Stomach (tissue), 19 donors: ENCODE measurements at places on chromosomes 6 and 20.

- DNase-seq: no peak
Observed at GRCh38 chr6:154996016-154996590, 988 bp downstream of the TIAM2 start.

DNA sequence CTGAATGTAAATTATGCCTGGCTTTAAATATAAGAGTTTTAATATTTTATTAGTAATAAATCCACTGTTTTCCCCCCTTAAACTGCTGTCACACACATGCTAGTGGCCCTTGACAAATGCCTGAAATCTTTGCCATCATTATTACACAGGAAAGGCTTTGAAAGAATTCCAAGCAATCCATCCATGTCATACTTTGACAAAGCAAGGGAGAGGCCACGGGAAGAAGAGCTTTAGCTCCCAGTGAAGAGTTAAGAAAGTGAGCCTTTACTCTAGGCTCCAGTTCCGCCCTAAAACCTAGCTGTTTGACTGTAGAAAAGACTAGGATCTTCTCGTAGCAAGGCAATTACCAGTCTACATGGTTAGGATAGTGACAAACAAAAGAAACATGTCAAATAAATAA, 147.9 kb downstream of the GMDS start:
- DNase-seq: no peak

- DNase-seq: peak; percentile 52
Observed at GRCh38 chr20:53839423-53840176, 230.8 kb downstream of the BCAS1 start.

GRCh38 chr6:56435754-56436153, 188.4 kb upstream of the COL21A1 start:
- DNase-seq: no peak

DNA sequence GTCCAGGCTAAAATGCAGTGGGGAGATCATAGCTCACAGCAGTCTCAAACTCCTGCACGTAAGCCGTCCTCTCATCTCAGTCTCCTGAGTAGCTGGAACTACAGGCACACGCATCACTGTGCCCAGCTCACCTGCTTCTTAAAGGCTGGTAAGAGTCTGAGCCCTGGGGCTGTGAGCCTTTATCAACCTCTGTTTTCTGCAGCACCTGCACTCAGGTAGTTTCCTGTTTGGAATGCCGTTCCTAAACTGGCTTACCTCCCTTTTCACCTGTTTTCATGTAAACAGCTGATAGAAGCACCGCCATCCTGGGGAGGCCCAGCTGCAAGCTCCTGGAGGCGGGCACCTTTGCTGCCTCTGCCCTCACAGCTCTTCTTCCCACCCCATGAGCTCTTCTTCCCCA, 45.4 kb downstream of the SLC24A3 start:
- no peak for DNase-seq

DNA sequence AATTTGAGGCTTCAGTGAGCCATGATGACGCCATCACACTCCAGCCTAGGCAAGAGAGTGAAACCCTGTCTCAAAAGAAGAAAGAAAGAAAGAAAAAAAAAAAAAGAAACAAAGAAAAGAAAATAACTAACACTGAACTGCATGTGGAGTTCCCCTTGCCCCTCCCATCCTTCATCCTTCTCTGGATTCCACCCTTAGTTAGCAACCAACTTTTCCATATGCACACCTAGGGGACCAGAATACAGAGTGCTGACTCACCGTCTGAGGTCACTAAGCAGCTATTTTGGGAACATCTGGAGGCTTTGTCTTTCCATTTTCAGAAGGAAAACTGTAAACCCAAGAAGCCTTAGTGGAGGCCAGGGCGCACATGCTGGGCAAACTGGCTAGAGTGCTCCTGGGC, 257.4 kb downstream of the MAFB start:
- DNase-seq: no peak

DNA sequence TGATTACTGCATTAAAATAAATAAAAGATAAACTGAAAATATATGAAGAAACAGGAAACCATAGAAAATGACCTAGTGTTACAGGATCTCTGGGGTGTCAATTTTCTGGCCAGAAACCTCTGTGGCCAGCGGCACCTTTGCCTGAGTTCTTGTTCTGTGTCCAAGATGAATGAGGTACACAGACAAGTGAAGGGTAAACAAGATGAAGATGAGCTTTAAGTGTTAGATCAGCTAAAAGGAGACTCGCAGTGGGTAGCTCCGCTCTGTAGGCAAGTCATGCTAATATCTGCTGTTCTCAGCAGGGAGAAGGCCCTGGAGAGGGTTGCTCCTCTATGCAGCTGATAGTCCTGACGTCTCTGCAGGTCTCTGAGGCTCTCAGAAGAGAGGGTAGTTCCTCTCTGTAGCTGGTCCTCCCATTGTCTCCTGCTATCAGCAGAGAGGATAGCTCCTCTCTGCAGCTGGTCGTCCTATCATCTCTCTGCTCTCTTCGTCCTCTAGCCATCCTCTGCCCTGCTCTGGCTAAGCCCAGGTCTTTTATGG, 35.9 kb upstream of the TBC1D22B start:
- DNase-seq: no peak

- no peak for DNase-seq
Observed at GRCh38 chr20:53402233-53403005, 191.2 kb downstream of the ZNF217 start.

- no peak for DNase-seq
Observed at GRCh38 chr6:155313602-155314091, 637 bp downstream of the TFB1M start.

- no peak for DNase-seq
Observed at GRCh38 chr6:89690944-89691324, 52.4 kb upstream of the LYRM2 start.

- DNase-seq: no peak
Observed at GRCh38 chr6:165922309-165922794, 245.3 kb downstream of the TBXT start.

GRCh38 chr20:17796091-17796563, 96.4 kb downstream of the BANF2 start:
- peak; percentile 56 for DNase-seq

- DNase-seq: no peak
Observed at GRCh38 chr20:16158090-16158975, 414.9 kb downstream of the KIF16B start.

DNA sequence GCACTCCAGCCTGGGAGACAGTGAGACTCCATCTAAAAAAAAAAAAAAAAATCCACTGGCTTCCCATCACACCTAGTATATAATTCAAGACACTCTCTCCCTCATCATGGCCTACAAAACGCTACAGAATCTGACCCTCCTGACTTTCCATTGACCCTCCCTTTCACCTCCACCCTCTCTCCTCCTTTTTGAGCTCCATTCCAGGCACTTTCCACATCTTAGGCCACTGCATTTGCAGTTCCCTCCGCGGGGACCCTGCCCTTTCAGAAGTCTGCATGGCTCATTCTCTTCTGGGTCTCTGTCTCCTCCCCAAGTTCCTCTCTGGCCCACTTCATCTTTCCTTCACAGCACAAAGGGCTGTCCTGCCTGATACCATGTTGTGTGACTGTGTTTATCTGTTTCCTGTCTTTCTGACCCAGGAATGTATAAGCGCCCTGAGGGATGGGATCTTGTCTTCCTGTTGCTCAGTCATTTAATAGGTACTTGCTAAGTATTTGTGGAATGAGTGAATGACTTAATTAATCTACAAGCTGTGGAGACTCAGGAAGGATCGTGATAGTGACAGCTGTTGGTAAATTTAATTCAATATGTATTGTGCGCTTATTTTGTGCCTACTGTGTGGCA, 35.2 kb downstream of the NCR2 start:
- DNase-seq: no peak

DNA sequence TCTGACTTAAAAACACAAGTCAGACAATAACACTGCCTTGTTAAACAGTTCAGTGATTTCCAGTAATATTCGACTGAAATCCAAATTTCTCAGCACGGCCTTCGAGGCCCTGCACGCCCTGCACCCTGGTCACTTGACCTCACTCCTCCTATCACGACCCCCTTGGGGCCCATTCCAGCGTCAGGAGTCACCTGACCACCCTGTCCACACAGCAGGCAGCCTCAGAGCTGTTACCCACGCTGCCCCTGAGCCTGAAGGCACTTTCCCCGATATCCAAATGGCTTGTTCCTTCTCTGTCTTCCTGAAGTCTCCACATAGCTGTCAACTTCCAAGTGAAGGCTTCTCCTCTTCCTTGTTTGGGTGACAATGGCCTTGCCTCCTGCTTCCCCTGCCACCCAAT, 33.1 kb upstream of the SMOC2 start:
- DNase-seq: no peak

DNA sequence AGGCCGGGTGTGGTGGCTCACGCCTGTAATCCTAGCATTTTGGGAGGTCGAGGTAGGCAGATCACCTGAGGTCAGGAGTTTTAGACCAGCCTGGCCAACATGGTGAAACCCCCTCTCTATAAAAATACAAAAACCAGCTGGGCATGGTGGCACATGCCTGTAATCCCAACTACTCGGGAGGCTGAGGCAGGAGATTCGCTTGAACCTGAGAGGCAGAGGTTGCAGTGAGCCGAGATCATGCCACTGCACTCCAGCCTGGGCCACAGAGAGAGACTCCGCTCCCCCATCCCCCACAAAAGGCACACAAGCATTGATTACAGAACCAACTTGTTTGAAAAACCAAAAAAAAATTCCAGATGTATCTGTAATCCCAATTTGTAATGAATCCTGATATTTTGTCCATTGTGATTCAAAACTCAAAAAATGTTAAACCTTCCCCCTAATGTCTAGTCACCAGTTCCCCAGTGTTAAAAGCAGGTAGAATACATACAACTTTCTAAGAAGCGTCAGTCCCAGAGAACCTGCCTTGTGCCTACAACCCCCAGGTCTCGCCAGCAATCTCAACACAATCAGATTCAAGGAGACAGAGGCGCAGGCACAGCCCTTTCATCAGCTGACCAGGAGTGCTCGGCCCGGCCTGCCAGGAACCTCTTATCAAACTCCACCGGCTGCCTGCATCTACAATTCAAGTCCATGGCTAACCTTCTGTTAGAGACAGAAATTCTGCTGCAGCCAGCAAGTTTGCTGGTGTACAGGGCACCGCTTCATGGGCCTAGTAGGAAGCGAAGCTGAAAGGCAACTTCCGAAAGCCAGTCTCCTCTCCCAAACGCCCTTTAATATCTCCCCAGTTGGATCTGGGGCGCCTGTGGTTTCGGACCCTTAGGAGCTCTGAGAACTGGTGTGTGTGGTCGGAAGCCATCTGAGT, 2.1 kb downstream of the EZR start:
- peak; percentile 83 for DNase-seq

- no peak for DNase-seq
Observed at GRCh38 chr6:82921258-82921657, 144.4 kb downstream of the UBE3D start.

DNA sequence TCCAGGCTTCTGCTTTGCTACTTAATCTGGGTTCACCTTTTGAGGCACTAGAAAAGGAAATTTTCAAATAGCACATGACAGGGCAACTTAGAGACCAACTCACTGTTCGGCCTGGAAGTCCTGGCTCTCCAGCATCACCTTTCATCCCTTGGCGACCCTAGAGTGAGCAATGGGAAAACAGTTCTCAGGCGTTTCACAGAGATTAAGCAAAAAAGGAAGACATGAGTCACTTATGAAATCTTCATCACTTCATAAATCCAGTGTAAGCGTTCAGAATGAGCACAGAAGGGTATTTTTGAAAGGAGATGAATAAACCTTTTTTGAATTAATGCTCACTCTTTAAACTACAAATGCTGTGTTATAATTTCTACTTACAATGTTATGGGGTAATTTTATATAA, 104.0 kb downstream of the COL12A1 start:
- no peak for DNase-seq

DNA sequence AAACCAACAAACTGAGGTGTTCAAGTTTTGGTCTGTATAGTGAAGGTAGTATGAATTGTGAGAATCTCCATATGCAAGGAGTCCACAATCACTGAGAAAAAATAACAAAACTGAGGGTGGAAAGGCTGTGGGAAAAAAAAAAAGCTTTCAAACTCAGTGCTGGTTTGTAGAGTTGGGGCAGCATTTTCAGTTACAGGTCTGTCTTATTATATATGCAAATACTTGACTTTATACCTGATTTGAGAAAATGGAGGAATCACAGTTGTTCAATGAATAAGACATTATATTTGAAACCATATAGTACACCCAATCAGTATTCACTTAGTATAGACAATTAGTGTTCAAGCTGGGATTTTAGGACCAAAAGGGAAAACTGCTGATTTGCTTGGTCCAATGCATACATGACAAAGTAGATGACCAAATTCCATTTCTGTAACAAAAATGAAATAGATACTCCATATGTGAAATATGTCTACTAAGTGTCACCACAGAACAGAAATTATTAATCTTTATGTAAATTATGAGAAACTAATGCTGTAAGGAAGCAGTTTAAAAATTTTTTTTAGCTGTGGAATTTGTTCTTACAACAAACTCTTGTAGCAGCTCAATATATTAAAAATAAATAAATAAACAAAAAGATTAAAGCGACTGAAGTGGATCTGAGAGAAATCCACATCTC, 187.7 kb downstream of the ASCC3 start:
- DNase-seq: no peak

DNA sequence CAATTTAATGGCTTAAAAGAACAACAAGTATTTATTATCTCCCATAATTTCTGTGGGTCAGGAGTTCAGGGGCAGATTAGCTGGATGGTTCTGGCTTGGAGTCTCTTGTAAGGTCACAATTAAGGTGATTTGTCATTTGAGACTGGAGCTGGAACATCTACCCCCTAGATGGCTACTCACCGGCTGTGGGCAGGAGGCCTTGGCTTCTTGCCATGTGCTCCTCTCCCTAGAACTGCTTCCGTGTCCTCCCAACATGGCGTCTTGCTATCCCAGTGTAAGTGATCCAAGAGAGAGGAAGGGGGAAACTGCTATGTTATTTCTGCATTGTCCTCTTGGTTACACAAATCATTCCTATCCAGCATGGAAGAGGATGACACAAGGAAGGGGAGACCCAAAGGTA, 210.2 kb upstream of the ECI2 start:
- no peak for DNase-seq

DNA sequence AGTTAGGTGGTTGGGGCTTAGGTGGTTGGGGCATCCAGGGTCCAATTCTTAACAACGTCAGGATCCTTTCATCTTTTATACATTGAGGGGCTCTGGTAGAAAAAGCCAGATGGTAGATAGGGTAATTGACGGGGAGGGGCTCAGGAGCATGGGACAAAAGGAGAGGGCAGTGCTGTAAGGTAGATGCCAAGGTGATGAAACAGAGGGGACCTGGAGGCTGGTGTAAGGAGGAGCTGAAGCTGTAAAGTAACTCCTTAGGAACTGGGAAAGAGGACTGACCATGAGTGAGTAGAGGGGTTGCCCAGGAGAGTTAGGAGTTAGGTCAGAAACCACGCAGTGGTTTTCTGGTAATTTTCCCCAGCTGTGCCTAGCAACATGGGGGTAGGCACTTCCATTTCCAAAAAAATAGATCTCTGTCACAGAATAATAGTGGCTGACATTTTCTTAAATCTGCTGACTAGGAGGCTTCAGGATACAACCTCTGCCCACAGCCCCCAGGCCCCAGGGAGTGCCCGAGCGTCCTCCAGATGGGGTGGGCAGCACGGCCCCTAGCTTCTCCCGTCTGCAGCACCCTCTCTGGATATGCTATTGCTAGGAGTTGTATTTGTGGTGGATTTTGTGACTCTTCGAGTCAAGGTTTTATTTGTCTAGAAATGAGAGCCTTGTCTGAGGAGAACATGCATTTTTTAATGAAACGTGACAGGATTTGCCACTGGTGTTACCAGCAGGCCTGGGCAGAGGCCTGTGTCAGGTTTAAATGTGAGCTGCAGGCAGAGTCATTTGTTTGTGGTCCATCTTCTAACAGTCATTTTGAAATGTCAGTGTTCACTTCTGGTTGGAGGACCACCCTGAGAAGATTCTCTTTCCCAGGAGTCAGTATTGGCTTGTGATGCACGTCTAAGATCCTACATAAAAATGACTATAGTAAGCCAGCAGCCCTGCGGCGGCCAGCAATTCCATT, 44.6 kb downstream of the TULP4 start:
- no peak for DNase-seq
